ENCODE measurements at places on chromosomes 6 and 20.

DNA sequence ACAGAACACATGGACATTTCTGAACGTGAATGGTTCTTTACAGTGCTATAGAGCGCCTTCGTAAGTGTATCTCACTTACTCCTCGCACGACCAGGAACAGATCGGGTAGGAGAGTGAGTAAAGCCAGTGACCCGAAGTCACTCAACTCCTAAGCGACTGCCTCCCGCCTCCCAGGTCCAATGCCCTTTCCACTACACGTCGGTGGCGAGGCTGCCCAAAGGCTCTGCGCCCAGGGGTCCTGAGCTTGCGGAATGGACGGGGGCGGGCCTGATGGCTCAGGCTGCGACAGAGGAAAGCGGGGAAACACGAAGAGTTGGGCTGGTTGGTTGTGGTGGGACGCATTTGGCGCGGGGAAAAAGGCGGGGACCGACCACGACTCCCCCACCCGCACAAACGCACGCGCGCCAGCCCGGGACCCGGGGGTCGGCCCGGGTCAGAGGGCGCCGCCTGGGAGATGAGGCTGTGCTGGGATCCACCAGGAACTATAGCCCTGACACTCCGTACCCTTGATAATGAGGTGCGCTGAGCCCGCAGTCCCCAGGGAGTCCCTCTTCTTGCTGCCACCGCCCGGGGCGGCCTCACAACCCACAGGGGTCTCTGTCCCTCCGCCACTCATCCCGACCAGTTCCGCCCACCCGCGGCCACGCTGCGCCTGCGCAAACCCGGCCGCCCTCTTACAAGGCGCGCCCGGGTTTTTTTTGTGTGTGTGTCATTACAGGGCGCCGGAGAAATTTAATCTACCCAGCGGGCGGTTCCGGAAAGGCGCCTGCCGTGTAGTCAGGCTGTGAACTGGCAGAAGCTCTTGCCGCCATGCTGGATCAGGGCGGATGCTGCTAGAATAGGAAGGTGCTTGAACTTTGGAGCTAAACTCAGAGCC is at the start of gene BLOC1S5:
Gene BLOC1S5 (minus strand): TSS at position 629 of the 877 bp plus-strand sequence. CDS start 13 bp downstream, at position 616.
- peak; percentile 94 for DNase-seq

GRCh38 chr20:62515826-62516225 is 40.0 kb upstream of the GATA5 start:
- no peak for DNase-seq

- DNase-seq, result no peak
Measured at GRCh38 chr20:63073738-63074065, 66.9 kb upstream of the BHLHE23 start.

DNA sequence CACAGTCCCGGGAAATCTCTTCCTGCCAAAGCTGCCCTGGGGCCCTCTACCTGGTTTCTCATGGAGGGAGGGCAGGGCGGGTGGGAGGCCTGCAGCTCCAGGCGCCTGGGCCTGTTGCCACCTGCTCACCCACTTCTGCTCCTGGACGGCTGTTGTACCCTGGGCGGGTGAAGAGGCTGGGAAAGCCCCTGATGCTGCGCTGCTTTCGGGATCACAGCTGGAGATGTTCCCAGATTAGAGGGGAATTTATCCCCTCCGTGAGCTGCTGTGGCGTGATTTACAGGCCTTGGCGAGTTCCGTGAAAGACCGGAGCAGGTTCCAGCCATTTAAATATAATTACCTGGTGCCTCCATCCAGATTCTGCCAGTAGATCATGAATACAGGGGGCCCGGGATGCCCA is 12.3 kb upstream of the VSTM2L start:
- no peak for DNase-seq

GRCh38 chr6:153172815-153173214 is 41.7 kb upstream of the RGS17 start:
- DNase-seq, result no peak

GRCh38 chr6:53985366-53985765 is 125.9 kb upstream of the MLIP start:
- no peak for DNase-seq

- DNase-seq, result no peak
Measured at GRCh38 chr6:141056945-141057625, 1075.6 kb upstream of the GJE1 start.

GRCh38 chr6:3698021-3698420 is 53.5 kb downstream of the PXDC1 start:
- no peak for DNase-seq

DNA sequence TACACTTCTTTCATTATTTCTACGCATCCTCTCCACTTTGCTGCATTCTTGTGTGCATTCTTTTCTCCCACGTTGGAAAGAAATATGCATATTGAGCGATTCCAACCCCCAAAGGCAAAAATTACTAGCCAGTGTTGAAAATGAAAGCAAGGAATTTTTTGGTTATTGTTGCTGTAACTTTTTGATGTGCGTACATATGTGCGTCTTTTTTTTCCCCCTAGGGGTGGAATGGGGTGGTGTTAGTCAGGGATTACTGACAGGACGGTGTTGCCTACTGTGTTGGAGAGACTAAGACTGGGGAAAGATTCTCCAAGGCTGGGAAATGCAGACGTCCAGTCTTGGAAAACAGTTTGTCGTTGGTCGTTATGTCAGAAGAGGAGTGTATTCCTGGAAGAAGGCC is 44.2 kb upstream of the ESR1 start:
- no peak for DNase-seq

GRCh38 chr6:57224769-57225515 is 2.8 kb upstream of the RAB23 start:
- DNase-seq, result no peak

GRCh38 chr20:61744691-61745396 is 320.8 kb downstream of the TAF4 start:
- DNase-seq, result no peak

GRCh38 chr6:44477293-44477894 is 89.9 kb downstream of the CDC5L start:
- DNase-seq, result no peak

GRCh38 chr20:16043931-16044330 is 529.3 kb downstream of the KIF16B start:
- DNase-seq, result no peak

DNA sequence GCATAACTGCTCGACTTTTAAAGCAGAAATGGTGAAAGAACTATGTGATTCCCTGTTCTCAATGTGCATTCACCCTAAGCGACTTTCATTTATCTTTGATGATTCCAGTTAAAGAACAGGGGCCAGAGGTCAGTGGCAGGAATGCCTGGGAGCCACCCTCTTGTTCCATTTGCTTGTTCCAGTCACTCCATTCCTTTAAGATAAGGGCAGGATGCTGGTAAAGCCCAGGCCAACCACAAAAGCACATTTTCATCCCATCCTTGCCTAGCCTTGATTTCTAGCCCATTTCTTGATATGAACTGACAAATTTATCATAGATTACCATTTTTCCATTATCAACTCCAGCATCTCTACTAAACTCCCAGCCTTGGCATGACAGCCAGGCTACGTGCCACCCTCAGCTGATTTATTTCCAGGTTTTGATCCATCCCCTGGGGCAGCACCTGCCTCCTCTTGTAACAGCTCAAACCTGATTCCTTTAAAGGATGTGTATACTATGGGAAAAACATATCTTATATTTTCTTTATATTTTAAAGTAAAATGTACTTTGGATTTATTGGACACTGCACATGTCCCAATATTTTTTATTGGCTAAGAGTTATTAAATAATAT is 19.2 kb downstream of the HMGN3 start:
- no peak for DNase-seq

DNA sequence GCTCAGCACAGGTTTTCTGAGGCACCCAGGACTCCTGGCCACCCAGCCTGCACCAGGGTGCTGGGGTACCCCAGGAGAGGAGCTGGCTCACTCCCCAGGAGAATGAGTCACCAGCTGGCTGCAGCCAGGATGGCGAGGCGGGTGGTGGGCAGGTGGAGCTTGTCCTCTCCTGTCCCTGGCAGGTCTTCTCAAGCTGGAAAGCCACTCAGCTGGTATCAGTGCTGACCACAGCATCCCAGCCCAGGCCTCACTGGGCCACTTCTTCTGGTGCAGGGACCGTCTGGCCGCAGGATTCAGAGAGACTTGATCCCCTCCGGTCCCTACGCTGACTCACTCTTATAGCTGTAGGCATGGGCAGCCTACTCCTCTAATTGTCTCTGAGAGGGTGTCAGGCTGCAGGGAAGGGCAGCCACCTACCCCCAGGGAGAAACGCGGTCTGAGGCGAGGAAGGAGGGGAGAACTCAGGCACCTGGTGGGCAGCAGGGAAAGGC is 22.2 kb downstream of the TFEB start:
- no peak for DNase-seq

DNA sequence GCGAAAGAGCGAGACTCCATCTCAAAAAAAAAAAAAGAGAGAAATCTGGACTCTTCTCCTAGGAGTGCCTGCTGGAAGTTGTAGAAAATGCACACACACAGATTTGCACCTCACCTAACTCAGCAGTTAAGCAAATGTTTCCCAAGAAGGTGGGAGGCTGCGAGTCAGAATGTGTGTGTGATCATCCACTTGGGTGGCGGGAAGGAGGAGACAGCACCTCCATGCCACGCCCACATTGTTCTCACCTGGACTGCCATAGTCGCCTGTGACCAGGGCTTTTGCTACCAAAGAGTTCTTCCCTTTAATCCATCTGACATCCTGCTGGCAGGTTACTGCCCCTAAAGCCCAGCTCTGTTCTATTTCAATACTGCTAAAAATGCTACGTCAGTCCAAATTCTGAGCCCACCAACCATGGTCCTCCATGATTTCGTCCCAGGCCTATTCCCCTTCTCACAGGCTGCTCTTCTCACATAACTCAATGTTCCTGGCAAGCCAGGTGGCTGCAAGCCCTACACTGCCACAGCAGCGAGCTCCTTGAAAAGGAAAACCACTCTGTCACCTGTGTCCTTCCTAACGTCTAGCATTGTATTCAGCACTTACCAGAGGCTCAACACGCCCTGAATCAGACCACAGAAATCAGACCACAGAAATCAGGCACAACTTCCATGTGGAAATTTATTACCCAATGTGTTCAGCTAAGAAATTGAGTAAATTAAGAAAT is 77.5 kb downstream of the PSMG4 start:
- no peak for DNase-seq

- no peak for DNase-seq
Measured at GRCh38 chr6:11766589-11767450, 11.8 kb downstream of the ADTRP start.

DNA sequence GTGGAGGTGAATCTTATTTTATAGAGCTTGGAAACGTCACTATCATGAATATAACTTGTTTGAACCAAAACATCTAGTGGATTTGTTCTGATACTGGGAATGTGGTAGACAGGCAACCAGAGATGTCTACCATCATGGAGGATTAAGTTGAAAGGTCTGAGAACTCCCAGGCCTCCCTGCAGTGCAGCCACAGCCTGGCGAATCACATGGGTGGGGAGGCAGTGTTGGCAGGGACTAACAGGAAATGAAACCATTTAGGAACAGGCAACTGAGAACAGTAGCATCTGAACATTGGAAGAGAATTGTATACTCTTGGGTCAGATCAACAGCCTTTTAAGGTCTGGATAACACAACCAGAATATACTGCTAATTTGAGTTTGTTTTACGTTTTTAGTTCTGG is 22.3 kb upstream of the CEP162 start:
- DNase-seq, result no peak

DNA sequence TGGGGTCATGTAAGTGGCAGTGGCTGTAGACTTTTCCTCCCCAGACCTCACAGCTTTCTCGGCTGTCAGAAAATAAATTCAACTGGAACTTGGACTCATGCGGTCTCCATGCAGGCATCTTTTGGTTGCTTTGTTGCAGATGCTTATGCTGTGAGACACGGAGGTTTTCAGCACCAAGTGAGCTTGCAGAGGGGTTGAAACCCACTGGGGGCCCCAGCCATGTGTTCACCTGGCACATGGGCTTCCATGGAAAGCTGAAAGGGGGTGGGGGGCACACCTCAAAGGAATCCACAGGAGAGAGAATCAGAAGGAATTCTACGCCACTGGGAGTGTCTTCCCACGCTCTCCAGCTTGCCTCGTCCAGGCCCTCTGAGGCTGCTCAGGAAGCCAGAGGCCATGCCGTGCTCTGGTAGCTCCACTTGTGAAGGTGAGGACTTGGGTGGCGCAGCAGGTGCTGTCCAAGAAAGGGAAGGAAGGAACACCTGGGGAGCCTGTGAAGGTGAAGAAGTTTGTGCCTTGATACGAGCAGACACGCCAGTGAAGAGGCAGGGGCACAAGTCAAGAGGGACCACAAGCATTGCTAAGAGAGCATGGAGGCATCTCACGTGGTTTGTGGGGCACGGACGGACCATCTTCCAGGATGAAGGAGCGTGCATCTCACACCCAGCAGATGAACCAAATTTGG is 134.3 kb upstream of the PMEPA1 start:
- no peak for DNase-seq

Measured in esophagus squamous epithelium (tissue), 5 donors.